Left lobe of liver (tissue), 2 donors: ENCODE measurements at places on chromosomes 5 and 9. TPM values are rescaled to one million over a fixed set of nuclear protein-coding genes. Genes with fewer than 3 reads are reported as not detected.

Gene EQTN
- total RNA-seq, result not detected

Gene LCN1
- not detected for total RNA-seq

Gene HTR4
- total RNA-seq, result not detected

Gene PLAC8L1
- total RNA-seq, result not detected

Gene HBEGF
- 0.70 TPM for total RNA-seq

Gene ENHO
- total RNA-seq, result 3.9 TPM

Gene MIER3
- total RNA-seq, result 8.9 TPM

Gene ELP1
- total RNA-seq, result 10.4 TPM

Gene MEGF10
- total RNA-seq, result 1.4 TPM

Gene CLTA
- total RNA-seq, result 61.8 TPM

Gene SLC31A1
- 74.9 TPM for total RNA-seq

Gene MAMDC4
- 28.6 TPM for total RNA-seq

Gene CCL28
- 2.3 TPM for total RNA-seq

Gene NUDT12
- 17.4 TPM for total RNA-seq

- DNase-seq, result no peak
Measured at GRCh38 chr5:147140558-147140957, 94.3 kb upstream of the STK32A start.

GRCh38 chr5:146199176-146199815 lies 4.1 kb upstream of the RBM27 start:
- DNase-seq, result no peak

DNA sequence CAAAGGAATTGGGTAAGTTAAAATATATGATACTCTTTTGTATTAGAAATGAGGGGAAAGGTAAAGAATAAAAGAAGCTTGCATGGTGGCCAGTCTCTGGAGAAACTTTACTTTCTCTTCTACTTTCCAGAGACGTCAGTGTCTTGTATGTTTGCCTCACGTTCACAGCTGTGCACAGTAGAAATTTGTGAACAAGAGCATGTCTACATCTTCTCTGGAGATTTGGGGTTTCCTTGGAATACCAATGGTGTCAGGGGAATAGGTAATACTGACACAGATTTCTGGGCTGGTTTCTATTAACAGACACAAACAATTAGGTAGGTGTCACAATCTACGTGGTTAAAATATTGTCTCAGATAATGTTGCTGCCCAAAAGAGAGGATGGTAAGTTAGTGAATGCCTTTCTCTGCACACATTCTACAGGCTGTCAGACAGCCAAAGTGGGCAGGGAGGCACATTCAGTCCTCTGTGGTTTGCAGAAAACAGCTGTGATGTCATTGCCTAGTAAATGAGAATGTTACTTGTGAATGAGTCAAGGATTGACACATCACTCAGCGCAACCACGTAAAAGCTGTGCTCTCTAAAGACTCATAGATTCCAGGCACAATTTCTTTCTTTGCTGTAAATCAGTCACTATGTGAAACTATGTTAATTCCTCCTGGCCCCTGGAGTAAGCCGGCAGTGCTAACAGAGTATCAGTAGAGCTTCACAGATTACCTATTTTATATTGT lies 397.1 kb downstream of the MAN2A1 start:
- peak; percentile 55 for DNase-seq

GRCh38 chr9:78234810-78235209 lies 1.1 kb upstream of the CEP78 start:
- DNase-seq, result no peak

DNA sequence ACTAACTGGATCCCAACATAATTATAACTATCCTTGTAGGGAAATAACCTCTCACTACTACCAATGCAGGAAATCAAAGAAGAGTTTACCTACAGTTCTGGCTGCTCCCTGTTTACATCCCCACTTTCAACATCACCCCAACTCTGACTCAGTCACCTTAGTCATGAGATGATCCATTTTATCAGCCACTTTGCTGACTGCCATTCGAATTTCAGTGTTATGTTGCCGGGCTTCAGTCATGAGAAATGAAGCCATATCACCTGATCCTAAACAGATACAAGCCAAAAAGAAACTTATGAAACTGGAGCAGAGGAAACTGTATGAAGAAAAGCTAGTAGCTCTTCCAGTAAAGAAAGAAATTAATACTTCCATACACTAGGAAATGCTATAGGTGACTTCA lies 33.7 kb downstream of the SLC31A2 start:
- no peak for DNase-seq

GRCh38 chr5:59342181-59342580 lies 551.3 kb downstream of the PDE4D start:
- no peak for DNase-seq

DNA sequence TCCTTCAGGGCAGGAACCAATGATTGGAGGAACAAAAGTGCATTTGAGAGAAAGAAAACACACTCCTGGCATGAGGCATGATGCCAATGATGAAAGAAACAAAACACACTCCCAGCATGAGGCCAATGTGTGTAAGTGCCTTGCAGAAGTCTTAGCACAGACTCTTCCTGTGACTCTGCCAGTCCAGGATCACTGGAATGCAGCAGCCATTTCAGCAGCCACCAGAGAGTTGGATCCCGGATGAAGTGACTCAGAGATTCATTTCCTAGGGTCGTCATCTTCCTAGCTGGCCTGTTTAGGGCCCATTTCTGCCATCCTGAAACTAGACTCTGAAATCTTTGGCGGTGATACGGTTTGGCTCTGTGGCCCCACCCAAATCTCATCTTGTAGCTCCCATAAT lies 212.5 kb downstream of the CFAP90 start:
- DNase-seq, result no peak

- DNase-seq, result no peak
Measured at GRCh38 chr5:59328709-59329296, 564.7 kb downstream of the PDE4D start.

GRCh38 chr9:100575765-100576386 lies 2.0 kb upstream of the CAVIN4 start:
- DNase-seq, result no peak

- DNase-seq, result no peak
Measured at GRCh38 chr9:131167146-131167692, 41.8 kb downstream of the NUP214 start.

DNA sequence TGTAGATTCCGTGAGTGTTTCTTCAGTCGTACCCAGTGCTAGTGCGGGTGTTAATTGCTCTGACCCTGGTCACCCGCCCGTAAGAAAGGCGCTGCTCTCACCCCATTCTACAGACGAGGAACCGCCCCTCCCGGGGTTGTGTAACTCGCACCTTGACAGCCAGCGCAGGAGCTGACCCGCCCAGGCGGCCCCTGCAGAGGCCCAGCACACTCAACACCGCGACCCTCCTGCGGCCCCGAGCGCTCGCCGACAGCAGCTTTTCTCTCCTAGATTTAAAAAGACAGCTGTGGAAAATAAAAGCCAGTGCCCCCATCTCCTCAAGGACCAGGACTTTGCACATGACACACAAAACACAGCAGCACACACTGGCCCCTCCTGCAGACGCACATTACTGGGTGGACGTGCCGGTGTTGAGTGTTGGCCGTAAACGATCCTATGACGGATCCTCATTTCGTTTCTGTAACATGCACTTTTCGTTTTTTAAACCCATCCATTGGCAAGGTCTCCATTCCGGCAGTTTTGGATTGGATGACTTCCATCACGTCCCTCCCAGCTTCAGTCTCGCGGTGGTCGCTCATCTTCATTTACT lies 22.9 kb downstream of the OR2V2 start:
- no peak for DNase-seq

- no peak for DNase-seq
Measured at GRCh38 chr5:169147534-169147933, 153.4 kb downstream of the SLIT3 start.

DNA sequence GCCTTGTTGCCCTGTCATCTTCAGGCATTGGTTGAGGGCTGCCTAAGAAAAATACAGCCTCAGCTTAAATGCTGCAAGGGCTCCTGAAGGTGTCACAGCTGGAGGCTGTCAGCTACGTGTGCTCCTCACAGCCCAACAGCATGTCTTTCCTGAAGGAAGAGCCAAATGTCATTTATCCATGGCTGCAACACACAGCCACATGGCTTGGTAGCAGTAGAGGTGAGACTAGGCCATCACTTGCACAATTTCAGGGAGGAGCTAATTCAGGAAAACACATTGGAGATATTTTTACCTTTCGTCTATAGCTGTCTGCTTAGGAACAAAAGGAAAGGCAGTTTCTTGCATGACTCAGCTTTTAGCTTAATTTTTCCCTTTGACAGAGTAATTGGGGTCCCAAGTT lies 260.7 kb downstream of the SYK start:
- DNase-seq, result no peak

- no peak for DNase-seq
Measured at GRCh38 chr9:97534185-97534584, 32.7 kb downstream of the TMOD1 start.

DNA sequence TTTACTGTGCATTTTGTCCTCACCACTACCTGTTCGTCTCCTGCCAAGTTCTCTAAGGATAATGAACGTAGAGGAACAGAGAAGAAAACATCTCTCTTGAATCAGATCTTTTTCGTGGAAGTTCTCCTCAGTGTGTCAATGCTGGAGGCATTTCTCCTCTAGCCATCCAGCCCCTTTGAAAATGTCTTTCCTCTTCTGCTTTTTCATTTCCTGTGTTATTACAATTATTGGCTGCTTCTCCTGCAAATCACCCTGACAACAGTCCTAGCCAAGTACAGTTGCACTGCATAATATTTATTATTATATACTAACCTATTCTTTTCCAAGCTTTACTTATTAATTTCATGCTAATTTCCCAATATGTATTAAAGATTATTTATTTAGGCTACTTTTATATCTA lies 61.8 kb upstream of the TRPM3 start:
- no peak for DNase-seq

DNA sequence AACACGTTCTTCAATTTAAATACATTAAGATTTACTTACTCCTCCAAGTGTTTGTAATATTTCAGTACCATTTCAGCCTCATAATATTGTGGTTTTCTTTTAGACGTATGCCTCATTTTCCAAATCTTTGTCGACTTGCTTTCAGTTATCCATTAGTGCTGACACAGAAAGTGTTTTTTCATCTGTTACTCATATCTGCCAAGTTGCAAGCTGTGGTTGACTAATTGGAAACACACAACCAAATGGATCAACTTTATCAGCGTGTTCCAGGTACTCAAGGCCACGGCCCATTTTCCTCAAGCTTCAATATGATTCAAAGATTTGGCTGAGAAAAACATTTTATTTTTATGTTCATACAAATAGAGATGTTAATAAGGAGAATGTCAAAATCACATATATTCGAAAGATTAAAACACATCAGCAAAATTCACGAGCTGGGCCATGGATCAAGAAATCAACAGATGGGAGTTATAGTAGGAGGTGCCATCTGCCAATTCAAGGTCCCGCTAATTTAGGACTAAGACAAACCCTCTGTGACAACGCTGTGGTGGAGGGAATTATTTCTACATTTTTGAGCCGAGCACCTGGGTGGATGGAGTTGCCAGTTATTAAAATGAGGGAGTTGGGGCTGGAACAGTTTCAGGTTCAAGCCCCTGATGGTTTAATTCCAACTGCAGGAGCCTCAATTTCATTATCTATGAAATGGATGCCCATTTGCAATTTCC lies 27.2 kb upstream of the CCNJL start:
- no peak for DNase-seq

DNA sequence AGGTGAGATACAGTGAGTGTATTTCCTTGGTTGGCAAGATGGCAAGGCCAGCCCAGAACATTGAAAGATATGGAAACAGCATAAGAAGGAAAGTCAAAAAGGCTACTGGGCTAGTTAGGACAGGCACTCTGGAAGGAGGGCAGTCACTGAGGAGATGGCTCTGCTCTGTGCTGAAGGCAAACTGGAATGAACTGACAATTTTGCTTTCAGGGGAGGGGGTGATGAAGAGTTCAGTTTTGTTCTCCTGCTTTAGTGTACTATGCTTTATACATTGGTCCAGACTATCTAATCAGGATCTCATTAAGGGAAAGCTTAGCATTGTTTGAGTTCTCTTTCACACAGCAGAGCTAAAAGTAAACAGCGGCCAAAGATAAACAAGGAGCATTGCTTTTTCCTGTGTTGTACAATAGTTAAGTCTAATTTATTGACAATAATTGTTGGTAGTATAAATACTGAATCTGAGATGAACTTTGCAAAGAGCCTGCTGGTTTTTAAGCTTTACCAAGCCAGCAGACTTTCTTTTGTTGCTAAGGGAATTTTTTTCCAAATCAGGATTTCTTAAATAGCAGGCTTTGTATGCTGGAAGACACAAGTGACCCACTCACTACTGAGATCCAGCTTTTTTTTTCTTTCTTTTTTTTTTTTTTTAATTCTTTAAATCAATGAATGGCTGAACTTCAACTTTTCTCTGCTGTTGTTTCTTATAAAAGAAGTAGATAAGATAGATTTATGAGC lies 355.5 kb downstream of the ARRDC3 start:
- DNase-seq, result no peak

- DNase-seq, result no peak
Measured at GRCh38 chr5:89584339-89584956, 701.5 kb upstream of the MEF2C start.

DNA sequence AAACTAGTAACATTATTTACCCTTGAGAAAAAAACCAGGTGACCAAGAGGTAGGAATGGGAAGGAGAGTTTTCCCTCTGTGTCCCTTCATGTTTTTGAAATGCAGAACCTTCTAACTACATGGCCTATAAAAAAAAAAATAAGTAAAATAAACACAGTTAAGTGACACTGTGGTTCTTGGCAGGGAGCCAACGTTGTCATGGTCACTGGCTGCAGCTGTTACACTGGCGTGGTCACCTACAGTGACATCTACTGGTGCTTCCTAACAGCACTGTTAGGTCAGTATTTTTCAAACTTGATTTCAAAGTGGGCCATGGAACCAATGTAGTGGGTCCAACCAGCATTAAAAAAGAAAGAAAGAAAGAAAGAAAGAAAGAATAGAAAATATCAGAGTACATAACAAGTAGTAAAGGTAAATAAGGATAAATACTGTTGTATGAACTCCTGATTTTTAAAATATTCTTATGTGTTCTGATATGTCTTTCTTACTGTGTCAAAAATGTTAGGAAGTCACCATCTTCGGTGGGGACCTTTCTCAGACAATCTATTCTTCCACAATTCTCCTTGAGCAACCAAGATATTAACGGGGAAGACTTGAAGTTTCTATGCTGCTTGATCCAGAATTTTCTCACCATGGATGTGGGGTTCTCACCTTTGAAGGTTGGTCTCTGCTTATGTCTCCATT lies 59.1 kb upstream of the PJA2 start:
- peak; percentile 94 for DNase-seq

DNA sequence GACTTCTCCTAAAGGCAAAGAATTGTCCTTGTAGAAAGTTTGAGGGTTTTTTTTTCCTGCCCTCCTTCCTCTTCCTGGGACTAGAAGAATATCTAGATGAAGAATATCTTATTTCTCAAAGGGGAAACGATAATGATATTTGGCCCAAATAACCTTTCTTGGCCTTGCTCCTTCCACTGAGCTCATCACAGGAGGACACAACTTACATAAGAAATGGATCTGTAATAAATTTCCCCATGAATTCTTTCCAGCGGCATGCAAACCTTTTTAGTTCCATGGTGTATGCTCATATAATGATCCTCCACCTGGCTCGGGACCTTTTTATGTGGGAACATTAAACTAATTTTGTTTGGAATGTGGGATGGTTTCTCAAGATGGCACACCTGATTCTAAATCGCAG lies 304.4 kb downstream of the DMRT2 start:
- no peak for DNase-seq
